BJ (cell line): ENCODE measurements at places on chromosomes 4 and X.

DNA sequence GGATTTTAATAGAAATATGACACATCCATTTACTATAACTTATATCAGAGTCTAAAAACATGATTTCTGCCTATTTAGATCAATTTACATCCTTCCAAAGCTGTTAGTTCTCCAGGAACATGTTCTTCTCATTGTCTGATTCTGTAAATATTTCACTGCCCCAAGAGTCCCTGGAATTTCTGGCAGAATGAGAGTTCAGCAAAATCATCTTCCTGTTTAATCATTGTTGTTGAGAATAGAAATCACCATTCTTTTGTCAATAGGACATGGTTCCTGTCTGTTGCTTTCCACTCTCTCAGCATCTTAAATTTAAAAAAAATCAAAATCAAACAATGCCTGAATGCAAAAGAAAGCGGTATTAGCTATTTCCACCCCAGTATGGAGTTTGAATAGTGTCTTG is 172.8 kb upstream of the FRMPD4 start:
- no peak for DNase-seq

DNA sequence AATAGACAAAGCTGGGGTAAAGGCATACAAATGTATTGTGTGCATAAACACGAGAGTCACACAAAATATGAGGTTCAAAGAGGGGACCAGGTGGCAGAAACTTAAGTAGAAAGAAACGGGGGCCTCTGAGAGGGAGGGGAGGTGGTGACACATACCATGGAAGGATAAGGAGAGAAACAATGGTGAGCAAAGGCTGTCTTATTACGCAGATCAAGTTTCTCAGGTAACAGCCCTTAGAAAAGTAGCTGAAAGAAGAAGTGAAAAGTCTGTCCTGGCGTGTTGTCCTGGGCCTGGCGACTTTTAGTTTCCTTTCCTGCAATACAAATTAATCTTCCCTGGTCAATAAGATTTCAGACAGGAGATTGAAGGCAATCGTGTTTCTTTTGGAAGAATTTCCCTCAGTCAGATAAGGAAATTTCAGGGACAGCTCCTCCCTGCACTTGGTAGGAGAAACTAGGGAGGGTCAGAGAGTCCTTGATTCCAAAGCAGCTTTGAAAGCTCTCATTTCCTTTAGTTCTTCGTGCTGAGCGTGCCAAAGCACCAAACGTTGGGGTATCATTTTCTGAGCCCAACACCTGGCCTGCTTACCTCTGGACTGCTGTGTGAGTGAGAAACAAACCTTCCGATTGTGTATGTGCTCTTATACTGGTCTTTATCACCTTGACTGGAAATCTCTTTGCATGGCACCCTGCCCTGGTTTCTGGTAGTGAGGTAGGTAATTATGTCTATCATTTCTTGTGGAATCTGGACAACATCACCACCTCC is 676.7 kb upstream of the LCORL start:
- DNase-seq, result no peak

DNA sequence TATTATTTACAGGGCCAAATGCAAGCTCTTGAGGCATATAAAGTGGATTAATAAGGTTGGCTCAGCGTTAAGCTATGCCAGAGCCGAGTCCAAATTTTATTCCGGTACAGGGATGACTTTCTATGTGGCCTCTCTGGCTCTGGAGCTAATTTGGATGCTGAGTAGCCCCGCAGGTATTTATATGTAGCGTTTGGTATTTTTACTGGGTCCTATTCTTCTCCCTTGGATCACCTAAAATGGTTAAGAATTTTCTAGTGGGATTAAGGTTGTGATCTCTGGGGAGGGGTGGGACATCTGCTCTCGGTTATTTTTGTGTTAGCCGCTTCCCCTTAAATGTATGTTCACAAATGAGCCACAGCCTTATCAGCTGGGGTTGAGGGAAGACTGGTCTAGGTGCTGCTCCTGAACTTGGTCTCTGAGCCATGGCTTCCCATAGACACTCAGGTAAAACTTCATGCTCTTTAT is 49.4 kb downstream of the FHL1 start:
- peak; percentile 79 for DNase-seq

DNA sequence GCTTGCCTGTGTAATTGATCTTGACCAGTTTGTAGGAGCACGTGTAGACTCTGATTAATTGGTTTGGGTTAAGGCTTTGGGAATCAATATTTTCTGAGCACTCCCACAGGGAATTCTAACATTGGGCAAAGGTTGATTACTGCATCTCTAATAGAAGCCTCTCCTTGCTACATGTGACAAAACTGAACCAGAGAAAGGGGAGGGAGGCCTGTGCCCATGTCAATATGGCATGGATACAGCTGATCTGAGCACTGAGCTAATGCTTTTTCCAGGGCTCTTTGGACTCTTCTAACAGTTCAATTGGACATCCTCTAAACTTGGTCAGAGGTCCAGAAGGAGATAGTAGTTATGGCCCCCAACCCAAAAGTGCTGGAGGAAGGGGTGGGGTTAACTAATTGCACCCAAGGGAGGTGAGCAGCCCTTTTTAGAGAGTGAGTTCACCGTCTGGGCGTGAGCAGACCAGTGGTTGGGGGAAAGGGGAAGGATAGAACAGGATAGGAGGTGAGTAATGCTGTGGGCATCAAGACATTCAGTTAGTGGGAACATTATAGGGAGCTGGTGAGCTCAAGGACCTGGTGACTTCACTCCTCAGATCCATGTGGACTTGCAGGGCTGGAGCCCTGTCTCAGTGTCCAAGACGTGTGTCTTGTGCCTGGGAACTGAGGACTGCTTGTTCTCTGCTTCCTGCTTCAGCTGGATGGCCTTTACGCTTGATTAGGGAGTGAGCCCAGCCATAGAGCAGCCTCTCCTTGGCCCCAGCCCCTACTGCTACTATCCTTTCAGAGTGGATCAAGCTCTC is 22.8 kb downstream of the MSN start:
- no peak for DNase-seq

- no peak for DNase-seq
Observed at GRCh38 chr4:104302731-104303130, 192.0 kb downstream of the CXXC4 start.

DNA sequence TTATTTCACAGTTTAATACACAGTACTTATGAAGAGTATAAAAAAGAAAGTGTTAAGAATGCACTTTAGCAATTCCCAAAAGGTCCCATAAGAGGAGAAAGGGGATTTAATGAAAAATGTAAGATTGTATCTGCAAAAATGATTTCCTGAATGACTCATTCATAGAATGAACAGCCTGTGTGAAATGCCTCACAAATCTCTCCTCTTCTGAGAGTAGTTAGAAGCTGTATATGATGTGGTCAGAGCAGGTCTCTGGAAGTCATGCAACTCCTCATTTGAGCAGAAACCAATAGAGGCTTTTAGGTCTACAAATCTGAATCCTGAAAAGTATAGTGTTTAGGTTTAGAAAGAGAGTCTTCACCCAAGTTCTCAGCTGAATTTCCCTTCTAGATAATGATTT is 381.3 kb upstream of the INTU start:
- DNase-seq, result no peak

DNA sequence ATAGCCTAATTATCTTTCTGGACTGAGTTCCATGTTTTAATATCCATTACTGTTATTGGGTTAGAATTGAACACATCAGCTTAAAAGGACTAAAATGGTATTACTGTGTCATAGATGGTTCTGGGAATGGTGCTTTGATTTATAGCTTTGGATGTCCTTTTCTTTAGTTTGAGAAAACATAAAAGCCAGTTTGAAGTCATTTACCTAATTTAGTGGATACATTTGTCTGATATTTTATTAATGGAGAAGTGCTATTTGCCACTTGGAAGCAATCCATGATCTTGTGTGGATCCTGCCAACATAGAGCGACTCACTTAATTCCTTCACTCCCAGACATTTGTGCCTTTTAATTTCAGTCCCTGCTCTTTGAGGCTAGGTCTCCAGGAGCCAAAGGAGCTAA is 212.4 kb upstream of the PACRGL start:
- DNase-seq, result no peak

DNA sequence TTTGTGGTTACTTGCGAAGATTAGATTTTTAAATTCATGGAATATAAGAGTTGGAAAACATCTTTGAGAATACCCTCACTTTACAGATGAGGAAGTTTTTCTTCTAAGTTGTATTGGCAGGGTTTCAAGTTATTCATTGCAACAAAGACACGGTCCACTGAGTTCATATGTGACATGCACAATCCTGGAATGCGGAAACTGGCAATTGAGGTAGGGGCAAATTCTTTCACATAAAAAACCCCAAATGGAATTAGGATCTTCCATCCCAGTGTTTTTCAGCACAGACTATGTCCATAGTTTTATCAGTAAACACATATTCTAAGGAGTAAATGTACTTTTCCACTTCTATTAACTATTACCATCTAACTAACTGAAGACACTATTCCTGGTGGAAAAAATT is 81.8 kb upstream of the NAP1L5 start:
- no peak for DNase-seq

DNA sequence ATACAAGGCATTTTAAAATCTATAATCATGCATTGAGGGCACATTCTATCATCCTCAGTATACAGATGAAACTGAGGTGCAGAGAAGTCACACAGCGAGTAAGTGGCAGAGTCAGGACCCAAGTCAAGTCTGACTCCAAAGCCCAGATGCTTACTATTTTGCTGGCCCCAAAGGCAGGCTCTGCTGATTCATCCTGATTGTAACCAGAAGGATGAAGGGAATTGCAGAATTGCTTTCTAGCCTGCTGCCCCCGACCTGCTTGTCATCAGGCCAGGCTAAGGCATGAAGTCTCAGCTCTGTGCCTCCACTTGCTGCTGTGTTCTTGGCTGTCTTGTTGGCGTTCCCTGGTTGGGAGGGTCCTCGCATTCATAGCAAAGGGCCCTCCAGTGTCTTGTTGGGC is 62.7 kb downstream of the SLC9A6 start:
- DNase-seq, result no peak

DNA sequence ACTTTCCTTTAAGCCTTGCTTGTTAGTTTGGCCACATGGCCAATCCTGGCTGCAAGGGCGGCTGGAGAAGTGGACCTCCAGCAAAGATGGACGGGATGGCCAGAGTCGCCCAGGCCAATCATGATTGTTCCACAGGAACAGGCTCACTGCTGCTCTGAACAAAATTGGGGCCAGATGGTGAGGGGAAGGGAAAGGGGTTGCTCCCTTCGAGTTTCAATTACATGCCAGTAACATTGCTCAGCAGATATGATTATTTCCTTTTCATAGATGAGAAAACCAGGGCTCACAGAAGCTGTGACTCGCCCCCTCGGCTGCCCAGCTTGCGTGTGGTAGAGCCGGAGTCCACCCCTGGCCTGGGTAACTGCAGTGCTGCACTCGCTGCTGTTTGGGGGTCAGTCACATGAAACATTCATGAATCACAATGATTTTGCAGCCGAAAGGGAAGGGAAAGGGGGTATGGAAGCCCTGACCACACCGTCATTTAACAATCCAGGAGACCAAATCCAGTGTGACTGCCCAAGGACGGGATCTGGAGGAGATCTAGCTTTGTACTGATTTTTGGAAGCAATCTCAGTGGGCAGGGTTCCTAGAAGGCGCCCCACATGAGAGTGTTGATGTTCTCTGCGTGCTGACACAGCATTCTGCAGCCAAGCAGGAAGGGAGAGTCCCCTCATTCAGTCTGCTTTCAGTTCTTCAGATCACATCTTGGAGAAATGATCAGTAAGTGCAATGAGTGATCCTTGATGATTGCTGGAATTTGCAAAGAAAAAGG is 77.3 kb upstream of the MSX1 start:
- no peak for DNase-seq

DNA sequence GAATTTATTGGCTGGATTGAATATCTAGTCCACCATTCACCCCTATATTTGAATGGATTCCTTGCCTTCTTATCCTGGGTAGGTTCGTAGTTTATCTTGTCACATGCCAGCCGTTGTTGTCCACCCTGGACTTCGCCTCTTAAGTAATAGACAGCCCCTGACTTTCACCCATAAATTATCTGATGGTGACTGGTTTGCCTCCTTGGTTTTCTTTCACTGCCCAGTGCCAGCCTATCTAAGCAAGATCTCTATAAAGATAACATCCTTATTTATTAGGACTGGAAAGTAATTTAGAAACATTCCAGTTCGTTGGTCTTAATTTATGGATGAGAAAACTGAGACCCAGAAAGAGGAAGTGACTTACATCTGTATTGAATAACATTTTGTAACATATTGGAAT is 410.3 kb downstream of the RPA4 start:
- DNase-seq, result no peak

- DNase-seq, result no peak
Observed at GRCh38 chr4:54315561-54316538, 86.8 kb downstream of the PDGFRA start.

- no peak for DNase-seq
Observed at GRCh38 chr4:5127556-5127955, 76.3 kb downstream of the STK32B start.

DNA sequence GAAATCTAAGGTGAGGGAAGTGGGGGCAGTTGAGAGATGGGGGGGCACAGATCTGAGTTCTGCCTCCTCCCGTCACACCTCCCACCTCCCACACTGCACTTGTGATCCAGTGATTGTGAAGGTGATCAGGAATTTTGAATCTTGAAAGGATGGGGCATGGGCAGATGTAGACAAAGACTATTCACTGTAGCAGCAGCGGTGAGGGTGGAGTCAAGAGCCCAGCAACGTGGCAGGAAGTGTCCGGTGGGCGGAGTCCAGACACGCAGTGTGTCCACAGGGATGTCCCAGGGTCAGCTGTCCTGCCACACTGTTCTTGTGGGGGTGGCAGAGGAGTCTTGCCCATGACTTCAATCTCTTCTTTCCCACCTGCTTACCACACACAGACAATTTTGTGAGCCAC is 330.5 kb upstream of the GALNT7 start:
- DNase-seq, result no peak

DNA sequence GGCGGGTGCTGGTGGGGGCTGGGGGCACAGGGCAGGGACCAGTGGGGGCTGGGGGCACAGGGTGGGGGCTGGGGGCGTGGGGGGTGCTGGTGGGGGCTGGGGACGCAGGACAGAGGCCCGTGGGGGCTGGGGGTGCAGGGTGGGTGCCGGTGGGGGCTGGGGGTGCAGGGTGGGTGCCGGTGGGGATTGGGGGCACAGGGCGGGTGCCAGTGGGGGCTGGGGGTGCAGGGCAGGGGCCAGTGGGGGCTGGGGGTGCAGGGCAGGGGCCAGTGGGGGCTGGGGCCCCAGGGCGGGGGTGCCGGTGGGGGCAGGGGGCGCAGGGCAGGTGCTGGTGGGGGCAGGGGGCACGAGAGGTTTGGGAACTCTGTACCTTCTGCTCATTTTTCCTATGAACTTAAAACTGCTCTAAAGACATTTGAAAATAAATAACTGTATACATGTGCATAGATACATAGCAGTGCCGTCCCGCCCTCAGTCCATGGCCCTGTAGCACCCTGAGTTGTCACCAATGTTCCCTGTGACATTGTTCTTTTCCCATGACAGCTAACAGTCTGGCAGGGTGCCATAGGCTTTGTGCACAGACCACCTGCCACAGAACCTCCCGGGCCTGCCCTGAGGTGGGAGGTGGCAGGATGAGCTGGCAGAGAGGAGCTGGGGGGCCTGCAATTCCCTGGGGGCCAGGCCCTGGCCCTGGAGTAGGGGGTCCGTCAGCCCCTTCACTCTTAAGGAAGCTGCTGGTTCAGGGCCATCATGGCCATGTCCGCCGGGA is 35.6 kb upstream of the ADRA2C start:
- no peak for DNase-seq

DNA sequence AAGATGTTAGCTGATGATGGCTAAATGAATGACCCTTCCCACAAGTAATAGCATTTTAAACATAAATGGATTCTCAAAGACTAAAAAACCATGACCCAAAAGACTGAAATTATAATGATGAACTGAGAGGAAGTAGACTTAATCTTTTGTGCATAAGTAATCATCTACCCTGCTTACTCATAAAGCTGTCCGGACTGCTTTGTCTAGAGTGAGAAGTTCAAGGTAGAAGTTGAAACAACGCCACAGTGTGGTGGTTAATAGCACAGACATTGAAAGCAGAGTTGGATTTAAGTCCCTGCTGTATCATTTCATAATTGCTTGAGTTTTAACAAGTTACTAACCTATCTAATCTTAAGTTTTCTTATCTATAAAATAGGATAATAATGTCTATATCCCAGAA is 346.6 kb downstream of the CENPC start:
- DNase-seq, result no peak
